ENCODE measurements at places on chromosomes 12 and 14.

GRCh38 chr14:103801459-103801858 is 45.9 kb downstream of the PPP1R13B start:
- peak; percentile 82 for DNase-seq

DNA sequence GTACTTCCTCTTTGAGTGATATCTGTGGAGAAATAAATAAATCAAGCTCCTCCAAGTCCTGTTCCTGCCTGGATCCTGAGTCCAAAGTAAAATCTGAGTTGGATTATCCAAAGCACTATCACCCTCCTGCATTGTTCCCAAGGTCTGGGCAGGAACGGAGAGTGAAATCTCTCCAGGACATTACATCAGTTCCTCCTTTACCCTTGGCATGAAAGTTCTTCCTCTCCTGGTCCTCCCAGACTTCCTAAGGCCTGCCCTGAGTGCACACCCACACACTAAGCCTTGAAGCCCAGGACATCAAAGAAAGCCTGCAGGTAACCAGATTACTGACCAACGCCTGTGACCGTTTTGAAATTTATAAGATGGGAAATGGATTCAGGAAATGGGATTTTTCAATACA is 206.8 kb upstream of the BCL2L14 start:
- no peak for DNase-seq

GRCh38 chr12:45773747-45774146 is 44.2 kb downstream of the ARID2 start:
- no peak for DNase-seq

DNA sequence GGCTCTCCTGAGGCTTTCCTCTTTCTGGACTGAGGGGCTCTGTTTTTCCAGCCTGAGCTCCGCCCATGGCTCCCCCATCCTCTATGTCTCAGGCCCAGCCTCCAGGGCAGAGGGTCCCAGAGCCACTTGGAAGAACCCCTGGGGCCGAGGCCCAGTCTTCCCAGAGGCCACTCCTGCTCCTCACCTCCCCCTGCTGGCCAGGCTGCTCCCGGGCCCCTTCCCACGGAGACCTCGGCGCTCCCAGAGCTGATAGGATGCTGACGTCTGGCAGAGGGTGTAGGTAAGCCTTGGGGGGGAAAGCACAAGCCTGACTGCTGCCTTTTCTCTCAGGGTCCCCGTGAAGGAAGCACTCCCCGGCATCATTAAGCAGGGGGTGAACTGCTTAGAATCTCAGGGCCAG is 51.4 kb downstream of the ERH start:
- DNase-seq, result no peak

DNA sequence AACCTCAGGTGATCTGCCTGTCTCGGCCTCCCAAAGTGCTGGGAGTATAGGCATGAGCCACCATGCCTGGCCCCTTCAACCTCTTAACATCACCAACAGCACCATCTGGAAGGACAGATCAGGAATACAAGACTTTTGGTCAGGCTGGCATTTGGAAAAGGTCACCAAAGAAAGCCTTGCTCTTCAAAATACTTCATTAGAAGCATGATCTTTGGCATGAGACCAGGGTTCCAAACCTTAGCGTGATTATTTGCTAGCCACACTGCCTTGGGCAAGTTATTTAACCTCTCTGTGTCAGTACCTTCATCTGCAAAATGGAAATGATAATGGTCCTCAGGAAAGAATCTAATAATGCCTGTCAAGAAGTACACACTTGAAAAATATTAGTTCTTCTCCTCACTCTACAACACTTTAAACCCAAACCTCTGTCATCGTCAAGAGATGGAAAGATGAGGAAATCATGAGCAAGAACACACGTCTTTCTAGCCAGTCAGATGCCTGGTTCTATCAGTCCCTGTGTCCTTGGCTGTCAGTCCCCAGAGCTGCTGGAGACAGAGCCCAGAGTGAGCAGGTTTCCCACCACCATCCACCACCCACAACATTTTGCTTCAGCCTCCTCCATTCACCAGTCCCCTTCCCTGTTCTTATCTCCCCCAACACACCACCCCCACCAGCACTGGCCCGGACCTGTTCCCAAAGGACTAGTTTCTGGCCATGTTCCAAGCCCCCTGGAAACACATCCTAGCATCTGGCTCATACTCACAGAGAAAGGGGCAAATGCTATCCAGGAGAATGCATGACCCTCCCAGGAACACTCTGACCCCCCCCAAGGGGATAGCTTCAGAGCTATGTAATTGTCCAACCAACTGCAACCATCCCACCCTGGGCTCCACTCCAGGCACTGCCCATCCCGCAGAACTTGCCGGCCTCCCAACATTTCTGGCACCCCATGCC is 2.0 kb downstream of the ADCY6 start:
- no peak for DNase-seq

DNA sequence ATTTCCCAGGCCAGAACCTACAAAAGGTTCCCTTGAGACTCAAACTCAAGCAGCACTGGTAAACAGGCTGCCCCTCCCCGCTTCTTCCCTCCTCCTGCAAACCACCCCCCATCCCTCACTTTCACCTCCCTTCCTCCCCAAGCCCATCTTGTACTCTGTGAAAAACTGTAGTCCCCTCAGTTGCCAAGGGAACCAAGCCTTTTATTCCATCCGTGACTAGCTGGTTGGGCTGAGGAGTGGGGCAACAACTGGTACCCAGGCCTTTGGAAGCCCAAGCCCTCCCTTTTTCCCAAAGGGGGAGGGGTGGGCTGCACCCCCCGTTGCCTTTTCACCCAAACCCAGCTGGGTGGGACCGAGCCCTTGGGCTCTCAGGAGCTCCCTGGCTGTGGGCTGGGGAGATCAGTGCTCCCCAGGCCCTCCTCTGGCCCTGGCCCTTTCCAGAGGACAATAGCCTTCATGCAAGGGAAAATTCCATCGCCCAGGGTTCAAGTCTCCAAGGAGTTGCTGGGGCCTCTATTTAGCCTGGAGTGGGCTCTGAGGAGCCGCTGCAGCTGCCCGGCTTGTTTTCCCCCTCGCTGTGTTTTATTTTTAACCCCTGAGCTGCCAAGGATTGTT is 61.9 kb downstream of the ZFP36L1 start:
- no peak for DNase-seq

DNA sequence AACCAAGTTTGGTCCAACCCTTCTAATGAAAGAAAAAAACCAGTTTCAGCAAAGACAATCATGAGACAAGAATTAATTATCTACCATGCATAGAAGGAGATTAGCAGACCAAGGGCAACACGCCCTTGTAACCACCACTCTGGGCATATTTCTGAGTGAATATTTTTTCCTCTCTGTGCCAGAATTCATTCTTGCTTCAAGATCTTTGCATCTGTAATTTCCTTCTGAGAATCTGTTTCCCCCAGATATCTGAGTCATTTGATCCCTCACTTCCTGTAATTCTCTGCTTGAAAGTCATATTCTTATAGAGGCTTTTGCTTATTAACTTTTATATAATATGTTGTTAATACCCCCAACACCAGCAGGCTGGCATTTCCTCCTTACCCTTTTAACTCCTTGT is 243.7 kb downstream of the SLC16A7 start:
- no peak for DNase-seq

GRCh38 chr12:131694116-131694838 is 16.6 kb upstream of the SFSWAP start:
- no peak for DNase-seq

GRCh38 chr14:99026471-99026870 is 245.5 kb downstream of the BCL11B start:
- no peak for DNase-seq

GRCh38 chr12:110247340-110248095 is 33.5 kb upstream of the ATP2A2 start:
- DNase-seq, result no peak

- DNase-seq, result no peak
These were observed 1.9 kb downstream of the NFE2 start for GRCh38 chr12:54298904-54299303.

Measured in kidney epithelial cell (primary cell).